ENCODE measurements at places on chromosomes 7 and 10.
A peak's percentile ranks its signal among the peaks of the same experiment; 100 is the strongest.

- DNase-seq = no peak
These were observed 386.0 kb upstream of the SHH start for GRCh38 chr7:156198277-156198676.

- no peak for DNase-seq
These were observed 15.4 kb downstream of the SEC61G start for GRCh38 chr7:54743580-54743979.

- no peak for DNase-seq
These were observed 841.3 kb upstream of the ZWINT start for GRCh38 chr10:57202356-57202755.

GRCh38 chr10:100168313-100168643 is 17.6 kb downstream of the ERLIN1 start:
- no peak for DNase-seq

DNA sequence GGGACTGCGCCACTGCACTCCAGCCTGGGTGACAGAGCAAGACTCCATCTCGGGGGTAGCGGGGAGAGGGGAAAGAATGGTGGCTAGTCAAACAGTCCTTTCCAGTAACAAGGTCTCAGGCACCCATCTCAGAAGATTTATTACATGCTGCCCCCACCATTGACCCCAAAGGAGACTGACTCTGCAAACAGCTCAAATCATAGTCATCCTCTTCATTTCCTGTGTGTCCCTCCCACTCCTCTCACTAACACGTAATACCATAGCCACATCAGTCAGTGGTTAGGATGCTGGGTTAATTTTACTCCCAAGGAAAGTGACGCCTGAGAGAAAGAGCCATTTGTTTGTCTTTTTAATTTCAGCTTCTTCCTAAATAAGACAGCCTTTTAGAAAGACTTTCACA is 56.6 kb upstream of the BET1 start:
- DNase-seq = no peak

- DNase-seq = no peak
These were observed 6.1 kb upstream of the CPA4 start for GRCh38 chr7:130286881-130287280.

DNA sequence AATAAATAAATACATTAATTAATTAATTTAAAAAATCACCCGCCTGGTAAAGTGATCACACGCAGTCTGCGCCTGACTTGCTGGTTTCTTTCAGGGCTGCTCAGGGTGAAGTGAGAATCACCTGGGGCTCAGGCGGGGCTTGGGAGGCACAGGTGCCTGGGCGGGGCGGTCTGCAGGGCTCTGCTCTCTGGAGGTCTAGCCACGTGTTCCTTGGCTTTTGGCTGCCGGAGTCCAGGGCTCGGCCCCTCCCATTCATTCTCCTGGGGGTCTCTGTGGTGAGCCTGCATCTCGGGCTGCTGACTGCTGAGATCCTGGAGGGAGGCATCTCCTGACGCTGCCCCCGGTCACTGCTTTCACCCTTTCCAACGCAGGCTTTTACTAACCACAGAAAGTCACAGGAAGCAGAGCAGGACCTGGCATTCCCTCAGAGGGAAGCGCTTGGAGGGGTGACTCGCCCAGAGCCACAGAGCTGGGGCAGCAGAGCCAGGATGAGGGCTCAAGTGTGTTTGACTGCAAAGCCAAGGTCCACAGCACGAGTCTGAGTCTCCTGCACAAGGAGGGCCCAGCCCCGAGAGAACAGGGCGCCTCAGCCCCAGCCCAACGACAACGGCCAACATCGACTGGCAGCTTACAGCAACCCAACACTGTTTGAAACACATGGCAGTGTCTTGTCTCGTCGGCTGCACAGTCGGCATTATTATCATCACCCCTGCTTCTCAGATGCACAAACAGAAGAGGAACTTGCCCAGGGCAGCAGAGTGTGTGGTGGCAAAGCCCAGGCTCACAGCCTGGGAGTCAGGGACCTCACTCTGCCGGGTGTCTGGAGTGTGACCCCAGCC is 22.4 kb upstream of the MNX1 start:
- DNase-seq = no peak

DNA sequence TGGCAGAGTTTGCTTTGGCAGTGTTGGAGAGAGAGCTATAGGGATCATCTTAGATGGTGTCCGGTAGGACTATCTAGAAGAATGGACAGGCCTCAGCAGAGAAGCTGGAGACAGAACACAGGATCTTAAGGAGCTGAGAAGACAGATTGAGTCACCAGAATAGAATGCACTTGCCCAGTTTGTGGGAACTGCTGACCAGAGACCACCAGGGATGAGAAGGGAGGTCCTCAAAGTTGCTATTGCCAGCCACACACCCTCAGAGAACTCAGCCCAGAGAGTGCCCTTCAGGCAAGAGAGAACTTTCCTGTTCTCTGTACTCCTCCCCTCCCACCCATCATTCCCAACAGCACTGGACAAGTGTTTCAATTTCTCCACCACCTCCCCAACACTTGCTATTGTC is 25.3 kb upstream of the GALNT11 start:
- DNase-seq = no peak

- DNase-seq = peak; percentile 57
These were observed 15.9 kb downstream of the YKT6 start for GRCh38 chr7:44216521-44217222.

DNA sequence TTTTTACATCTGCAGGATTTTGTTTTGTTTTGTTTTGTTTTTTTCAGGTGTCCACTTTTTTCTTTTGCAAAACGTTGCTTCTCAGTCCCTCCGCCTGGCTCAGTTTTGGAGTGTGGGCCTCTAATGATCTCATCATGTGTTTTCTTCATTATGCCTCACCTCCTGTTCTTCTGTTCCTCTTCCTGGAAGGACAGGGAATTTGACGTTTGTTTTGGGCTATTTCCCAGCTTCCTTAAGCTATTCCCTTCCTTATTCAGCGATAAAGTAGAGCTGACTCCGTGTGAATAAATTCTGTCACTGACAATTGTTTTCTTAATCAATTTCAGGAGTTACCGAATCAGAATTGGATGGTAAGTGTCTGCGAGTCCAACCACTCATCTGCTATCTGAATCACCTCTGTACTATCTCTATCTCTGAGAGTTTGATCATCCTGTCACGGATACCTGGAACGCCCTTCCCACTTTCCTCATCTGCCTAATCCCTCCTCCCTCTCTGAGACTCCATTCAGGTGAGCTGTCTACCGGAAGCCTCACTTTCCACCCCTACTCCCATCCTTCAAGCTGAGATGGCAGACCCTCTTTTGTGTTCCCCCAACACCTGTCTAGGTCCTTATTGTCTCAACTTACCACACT is 218.4 kb downstream of the GATA3 start:
- DNase-seq = no peak

DNA sequence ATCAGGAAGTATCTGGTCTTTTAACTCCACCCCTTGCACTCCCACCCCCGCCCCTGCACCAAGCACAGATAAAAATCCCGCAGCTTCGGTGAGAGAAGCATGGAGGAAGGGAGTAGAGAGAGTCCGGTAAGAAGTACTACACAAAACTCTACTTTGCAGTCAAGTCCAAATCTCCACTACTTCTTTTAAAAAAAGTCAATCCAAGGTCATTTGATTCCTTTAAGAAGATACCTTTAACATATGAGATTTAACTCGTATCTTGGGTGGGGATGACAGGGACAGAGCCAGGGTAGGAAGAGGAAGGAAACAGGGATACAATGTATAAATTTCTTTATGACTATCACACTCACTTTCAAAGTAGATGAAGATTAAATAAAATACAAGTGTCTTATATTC is 132.1 kb downstream of the NRBF2 start:
- DNase-seq = peak; percentile 18

- no peak for DNase-seq
These were observed 127.3 kb downstream of the DIP2C start for GRCh38 chr10:562142-562541.

DNA sequence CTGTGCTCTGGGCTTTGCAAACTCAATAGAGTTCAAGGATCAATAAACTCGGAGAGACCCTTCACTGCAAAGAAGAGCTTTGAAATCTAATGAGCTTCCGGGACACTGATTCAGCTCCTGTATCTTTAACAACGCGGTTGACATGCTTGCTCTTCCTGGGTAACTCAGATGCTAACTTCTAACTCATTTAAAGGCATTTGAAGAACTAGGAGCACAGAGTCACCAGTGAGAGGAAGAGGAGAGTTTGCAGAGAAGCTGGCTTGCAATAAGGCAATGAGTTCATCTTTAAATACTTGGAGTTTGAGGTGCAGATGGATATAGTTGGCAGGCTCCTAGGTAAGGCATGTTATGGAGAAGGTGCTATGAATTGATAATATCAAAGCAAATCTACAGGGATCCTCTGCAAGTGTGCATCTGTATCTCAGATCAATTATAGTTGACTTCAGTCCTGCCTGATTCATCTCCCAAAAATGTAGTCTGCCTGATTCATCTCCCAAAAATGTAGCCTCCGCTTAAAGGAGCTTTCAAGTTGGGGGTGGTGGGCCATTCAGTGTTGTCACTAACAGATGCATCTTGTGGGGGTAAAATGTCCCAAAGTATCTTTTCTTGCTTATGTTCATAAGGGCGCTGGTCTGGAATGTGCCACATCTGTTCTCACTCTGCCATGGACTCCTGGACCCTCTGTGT is 182.5 kb upstream of the PRSS58 start:
- DNase-seq = no peak

GRCh38 chr7:52450816-52451215 is 584.6 kb upstream of the POM121L12 start:
- DNase-seq = no peak
